NCI-H187 (cell line): ENCODE measurements at places on chromosomes 1 and 21.

DNA sequence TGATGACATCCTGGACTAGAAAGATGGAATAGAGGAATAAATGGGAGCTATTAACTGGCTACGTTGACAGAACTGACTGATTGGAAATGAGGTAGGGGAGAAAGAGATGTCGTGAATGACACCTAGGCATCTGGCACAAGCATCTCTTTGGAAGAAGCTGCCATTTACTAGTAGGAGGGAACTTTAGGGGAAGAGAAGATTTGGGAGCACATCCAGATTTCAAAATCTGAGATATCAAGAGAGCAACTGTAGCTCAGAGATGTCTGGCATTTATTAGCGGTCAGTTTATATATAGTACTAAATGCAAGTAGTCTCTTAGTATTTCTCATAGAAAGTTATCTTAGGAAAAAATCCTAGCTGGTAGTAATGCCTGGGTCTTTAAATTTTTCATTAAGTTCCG is 131.9 kb upstream of the C1orf105 start:
- DNase-seq: no peak

DNA sequence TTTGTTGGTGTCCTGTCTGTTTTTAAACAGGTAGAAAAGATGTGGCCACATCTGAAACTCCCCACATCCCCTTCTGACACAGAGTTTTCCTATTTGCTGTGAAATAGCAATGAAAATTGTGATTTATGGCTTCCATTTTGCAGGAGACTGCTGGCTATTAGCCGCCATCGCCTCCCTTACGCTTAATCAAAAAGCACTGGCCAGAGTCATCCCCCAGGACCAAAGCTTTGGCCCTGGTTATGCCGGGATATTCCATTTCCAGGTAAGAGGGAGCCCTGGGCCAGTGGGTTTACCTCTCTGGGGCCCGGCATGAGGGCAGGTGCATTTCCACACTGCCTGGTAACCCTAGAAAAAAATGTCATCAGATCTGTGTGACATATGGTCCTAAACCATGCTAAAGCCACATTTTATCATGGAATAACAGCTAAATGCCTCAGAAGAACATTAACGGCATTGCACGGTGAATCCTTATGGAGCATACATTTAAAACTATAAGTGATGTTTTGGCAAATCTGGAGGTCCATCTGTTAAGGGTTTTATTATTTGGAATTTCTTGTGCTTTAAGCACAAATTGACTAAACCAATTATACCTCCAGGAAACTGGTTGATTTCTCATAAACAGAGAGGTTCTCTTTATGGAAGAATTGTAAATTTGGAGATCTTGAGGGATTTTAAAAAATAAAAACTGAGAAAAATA is 12.3 kb downstream of the CAPN9 start:
- DNase-seq: no peak

DNA sequence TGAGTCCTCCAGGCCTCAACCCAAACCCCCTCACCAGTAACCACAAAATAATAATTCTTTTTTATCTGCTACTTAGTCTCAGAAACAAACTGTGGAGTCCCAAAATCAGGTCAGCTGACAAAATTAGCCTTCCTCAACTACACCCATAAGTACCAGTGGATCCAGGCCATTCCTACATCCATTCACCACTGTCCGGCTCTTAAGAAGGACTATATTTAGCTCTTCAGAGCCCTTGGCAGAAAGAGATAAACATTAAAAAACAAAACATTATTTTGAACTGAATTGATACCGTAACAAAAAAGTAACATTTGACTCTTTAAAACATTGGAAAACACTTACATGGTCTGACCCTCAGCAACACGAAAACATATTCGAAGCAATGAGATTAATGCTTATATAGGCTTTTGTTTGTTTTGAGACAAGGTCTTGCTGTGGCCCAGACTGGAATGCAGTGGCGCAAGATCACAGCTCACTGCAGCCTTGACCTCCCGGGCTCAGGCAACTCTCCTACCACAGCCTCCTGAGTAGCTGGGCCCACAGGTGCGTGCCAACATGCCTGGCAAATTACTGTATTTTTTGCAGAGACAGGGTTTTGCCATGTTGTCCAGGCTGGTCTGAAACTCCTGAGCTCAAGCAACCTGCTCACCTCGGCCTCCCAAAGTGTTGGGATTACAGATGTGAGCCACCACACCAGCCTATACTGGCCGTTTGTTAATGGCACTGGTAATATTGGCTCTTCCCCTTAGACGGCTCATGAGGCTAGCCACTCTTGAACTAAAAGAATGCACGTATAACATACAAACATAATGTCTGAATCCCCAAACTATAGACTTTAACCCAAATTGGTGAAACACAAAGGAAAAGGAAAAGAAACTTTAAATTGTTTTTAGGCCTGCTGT is 330.7 kb downstream of the SMYD3 start:
- no peak for DNase-seq

- no peak for DNase-seq
Observed at GRCh38 chr1:205287076-205287475, 34.5 kb downstream of the NUAK2 start.

GRCh38 chr1:87763483-87763882 is 434.8 kb downstream of the LMO4 start:
- DNase-seq: no peak

DNA sequence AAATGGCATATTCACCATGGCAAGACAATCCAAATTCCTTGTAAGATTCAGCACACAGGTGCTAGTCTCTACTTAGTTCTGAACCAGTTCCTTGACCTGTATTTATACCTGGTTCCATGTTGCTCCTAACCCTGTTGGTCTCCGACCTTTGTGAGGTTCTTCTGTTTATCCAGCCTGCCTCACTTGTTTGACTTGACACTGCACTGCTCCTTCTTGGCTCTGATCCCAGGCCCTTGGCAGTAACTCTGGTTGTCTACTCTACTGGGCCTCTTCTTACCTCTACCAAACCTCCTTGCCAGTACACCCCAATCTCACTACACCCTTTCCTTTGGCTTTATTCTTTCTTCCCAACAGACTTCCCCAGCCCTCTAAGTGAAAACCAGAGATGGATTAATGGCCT is 419.4 kb upstream of the USP24 start:
- no peak for DNase-seq

DNA sequence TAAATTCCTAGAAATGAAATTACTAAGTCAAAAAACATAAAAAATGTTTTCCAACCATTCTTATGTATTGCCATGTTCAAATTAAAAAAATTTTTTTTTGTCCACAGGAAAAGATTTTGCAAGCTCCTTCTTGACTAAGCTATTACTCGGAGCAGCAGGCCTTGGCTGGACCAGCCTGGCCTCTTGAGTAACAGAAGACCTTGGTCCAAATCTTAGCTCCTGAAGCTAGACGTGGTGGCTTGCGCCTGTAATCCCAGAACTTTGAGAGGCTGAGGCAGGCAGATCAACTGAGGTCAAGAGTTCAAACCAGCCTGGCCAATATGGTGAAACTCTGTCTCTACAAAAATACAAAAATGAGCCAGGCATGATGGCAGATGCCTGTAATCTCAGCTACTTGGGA is 77.6 kb downstream of the CLSTN1 start:
- DNase-seq: no peak

GRCh38 chr1:39672551-39672947 is 642 bp upstream of the NT5C1A start:
- DNase-seq: no peak

DNA sequence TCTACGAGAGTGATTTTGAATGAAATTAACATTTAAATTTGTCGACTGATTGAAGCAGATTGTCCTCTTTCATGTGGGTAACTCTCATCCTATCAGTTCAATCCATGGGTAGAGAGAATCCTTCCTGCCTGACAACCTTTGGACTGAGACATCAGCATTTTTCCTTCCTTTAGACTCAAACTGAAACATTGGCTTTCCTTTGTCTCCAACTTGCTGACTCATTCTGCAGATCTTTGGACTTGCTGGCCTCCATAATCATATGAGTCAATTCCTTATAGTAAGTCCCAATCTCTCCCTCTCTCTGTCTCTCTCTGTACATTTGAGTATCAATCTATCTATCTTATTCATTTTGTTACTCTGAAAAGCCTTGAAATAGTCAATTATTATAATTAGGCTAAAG is 416.7 kb downstream of the LRRIQ3 start:
- no peak for DNase-seq

DNA sequence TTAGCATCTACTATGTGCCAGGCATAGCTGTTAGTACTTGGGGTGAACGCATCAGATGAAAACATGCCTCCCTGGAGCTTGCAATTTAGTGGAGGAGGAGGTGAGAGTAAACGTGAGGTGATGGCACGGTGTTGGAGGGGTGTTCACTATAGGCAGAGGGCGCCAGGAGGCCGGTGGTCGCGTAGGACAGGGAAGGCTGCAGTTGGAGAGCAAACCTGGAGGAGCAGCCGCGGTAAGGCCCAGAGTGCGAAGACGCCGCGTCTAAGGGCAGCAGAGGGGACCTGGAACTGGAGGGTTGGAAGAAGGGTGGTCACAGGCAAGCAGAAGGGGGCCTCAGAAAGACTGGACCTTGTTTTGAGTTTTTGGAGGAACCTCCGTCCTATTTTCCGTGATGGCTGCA is 30.2 kb upstream of the TRIM17 start:
- no peak for DNase-seq

GRCh38 chr21:29114765-29115500 is 15.5 kb upstream of the MAP3K7CL start:
- no peak for DNase-seq

GRCh38 chr1:170664093-170664827 is at the start of gene PRRX1:
Gene PRRX1 (plus strand): TSS chr1:170664131. CDS start chr1:170664219, 88 bp downstream.
- no peak for DNase-seq

DNA sequence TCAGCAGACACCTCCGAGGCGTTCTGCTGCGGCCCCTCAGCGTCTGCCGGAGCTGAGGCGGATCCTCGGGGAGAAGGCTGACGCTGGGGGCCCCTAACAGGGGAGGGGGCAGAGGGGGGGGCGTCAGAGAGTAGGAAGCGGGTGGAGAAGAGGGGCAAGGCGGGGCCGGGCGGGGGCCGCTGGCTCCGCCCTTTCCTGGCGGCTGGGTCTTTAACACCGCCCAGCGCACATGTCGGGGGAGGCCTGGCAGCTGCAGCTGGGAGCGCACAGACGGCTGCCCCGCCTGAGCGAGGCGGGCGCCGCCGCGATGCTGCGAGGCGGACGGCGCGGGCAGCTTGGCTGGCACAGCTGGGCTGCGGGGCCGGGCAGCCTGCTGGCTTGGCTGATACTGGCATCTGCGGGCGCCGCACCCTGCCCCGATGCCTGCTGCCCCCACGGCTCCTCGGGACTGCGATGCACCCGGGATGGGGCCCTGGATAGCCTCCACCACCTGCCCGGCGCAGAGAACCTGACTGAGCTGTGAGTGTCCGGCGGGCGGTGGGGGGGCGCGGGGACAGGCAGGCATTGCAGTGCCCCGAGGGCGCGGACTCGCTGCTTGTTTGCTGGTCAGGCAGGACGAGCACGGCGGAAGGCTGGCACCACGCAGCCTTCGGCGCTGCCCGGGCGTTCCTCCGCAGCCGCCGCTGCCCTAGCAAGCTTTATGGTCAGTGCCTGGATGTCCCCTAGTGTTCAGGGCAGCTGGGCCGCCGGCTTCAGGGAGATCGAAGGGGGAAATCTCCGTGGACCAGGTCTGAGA is at the start of gene NTRK1:
NTRK1 (plus strand) TSS at position 238 of the 796 bp plus-strand sequence; CDS start at position 308, 70 bp downstream.
- peak; percentile 64 for DNase-seq

DNA sequence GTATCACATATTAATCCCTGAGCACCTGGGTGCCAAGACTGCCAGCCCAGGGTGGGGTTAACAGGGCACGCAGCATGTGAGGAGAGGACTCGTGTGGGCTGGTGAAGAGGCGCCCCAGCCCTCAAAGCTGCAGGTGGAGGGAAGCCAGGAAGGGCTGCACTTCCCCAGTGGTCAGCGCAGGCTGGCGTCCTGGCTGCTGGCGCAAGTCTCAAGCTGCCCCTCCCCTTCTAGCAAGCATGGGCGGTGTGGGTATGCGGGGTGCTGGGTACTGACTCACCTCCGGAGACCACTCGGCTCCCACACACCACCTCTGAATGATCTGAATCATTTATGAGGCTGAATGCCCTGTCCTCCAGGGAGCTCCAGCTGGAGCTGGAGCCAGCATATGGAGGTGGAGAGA is 44.0 kb downstream of the EIF2D start:
- no peak for DNase-seq

- no peak for DNase-seq
Observed at GRCh38 chr1:90206260-90206659, 211.3 kb downstream of the ZNF326 start.

DNA sequence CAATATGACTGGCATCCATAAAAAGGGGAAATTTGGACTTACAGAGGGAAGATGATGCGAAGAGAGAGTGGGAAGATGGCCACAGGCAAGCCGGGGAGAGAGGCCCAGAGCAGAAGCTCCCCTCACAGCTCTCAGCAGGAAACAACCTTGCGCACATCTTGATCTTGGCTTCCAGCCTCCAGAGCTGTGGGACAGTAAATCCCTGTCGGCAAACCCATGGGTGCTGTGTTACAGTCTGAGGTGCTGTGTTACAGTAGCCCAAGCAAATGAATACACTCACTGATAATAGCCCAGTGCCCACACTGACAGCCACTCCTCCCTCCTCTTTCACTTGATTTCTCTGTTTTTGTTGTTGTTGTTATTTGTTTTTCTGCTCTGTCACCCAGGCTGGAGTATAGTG is 22.4 kb downstream of the CDCA8 start:
- no peak for DNase-seq

DNA sequence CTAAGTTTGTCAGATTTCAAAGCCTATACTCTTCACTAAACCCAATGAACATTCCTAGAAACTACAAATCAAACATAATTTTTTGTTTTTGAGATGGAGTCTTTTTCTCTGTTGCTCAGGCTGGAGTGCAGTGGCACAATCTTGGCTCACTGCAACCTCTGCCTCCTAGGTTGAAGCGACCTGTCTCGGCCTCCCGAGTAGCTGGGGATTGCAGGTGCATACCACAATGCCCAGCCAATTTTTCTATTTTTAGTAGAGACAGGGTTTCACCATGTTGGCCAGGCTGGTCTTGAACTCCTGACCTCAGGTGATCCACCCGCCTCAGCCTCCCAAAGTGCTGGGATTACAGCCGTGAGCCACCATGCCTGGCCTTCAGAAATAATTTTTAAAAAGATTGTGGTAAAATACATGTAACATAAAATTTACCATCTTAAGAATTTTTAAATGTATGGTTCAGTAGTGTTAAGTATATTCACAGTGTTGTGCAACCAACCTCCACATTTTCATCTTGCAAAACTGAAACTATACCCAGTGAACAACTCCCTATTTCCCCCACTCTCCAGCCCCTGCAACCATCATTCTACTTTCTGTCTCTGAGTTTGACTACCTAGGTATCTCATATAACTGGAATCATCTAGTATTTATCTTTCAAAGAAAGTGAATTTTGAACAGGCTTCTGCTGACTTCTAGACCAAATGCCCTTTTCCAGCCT is 2.7 kb upstream of the CFAP141 start:
- DNase-seq: no peak

- no peak for DNase-seq
Observed at GRCh38 chr1:21594935-21595897, 73.9 kb downstream of the RAP1GAP start.
